Chondrocyte (in vitro differentiated cells): ENCODE measurements at places on chromosomes 7 and 10. TPM values are rescaled to one million over a fixed set of nuclear protein-coding genes. Genes with fewer than 3 reads are reported as not detected.

CACNB2 gene
- total RNA-seq, result 0.10 to 0.38 TPM (median 0.25 TPM) in 3 replicates

ANKMY2 gene
- 18.0 to 23.3 TPM (median 21.8 TPM) in 3 replicates for total RNA-seq

AGAP9 gene
- 4.8 to 9.3 TPM (median 5.4 TPM) in 3 replicates for total RNA-seq

ACTR3C gene
- total RNA-seq, result 0.25 to 0.85 TPM in 2 of 3 replicates, not detected in the other

CTBP2 gene
- total RNA-seq, result 62.6 to 90.6 TPM (median 86.4 TPM) in 3 replicates

WNT8B gene
- total RNA-seq, result not detected in 3 replicates

SEMA3C gene
- 77.4 to 155 TPM (median 80.0 TPM) in 3 replicates for total RNA-seq

SLC13A4 gene
- not detected in 3 replicates for total RNA-seq

WDFY4 gene
- not detected in 3 replicates for total RNA-seq

MSMB gene
- total RNA-seq, result not detected in 3 replicates

INA gene
- 10.4 to 31.1 TPM (median 30.1 TPM) in 3 replicates for total RNA-seq

TPK1 gene
- 2.3 to 4.4 TPM (median 3.5 TPM) in 3 replicates for total RNA-seq

HSPA12A gene
- 5.8 to 9.7 TPM (median 6.9 TPM) in 3 replicates for total RNA-seq

HOXA11 gene
- not detected in 3 replicates for total RNA-seq

NUP205 gene
- 27.0 to 42.1 TPM (median 27.5 TPM) in 3 replicates for total RNA-seq

TES gene
- 157 to 261 TPM (median 247 TPM) in 3 replicates for total RNA-seq

PON3 gene
- total RNA-seq, result not detected in 3 replicates

MASTL gene
- total RNA-seq, result 6.9 to 11.3 TPM (median 7.6 TPM) in 3 replicates

NFE2L3 gene
- total RNA-seq, result 0.17 to 0.79 TPM (median 0.52 TPM) in 3 replicates

SFTPA1 gene
- total RNA-seq, result not detected in 3 replicates

PLEKHA8 gene
- 17.7 to 20.3 TPM (median 17.7 TPM) in 3 replicates for total RNA-seq

ELN gene
- 8,224 to 15,554 TPM (median 15,093 TPM) in 3 replicates for total RNA-seq

IL15RA gene
- 0.56 to 0.65 TPM in 2 of 3 replicates, not detected in the other for total RNA-seq

NXPH1 gene
- total RNA-seq, result not detected in 3 replicates

ANXA8L1 gene
- total RNA-seq, result 0.27 to 0.97 TPM in 2 of 3 replicates, not detected in the other

SPDYE8 gene
- total RNA-seq, result not detected in 3 replicates

GPR26 gene
- total RNA-seq, result not detected in 3 replicates

ANKRD22 gene
- not detected in 3 replicates for total RNA-seq

H2BK1 gene
- not detected in 3 replicates for total RNA-seq

TCERG1L gene
- total RNA-seq, result not detected in 3 replicates

HYAL4 gene
- not detected in 3 replicates for total RNA-seq

NPY gene
- not detected in 3 replicates for total RNA-seq

HOXA9 gene
- total RNA-seq, result not detected in 3 replicates

STAG3 gene
- 0.57 to 1.2 TPM (median 0.64 TPM) in 3 replicates for total RNA-seq

ANAPC16 gene
- 48.5 to 54.4 TPM (median 52.9 TPM) in 3 replicates for total RNA-seq

PLAC9 gene
- total RNA-seq, result 121 to 198 TPM (median 193 TPM) in 3 replicates

SFRP4 gene
- 0.25 to 0.75 TPM (median 0.41 TPM) in 3 replicates for total RNA-seq

TMEM140 gene
- not detected in 3 replicates for total RNA-seq

MEPCE gene
- 30.9 to 39.1 TPM (median 31.8 TPM) in 3 replicates for total RNA-seq

HYCC1 gene
- total RNA-seq, result 51.5 to 54.9 TPM (median 54.9 TPM) in 3 replicates

RPA3 gene
- total RNA-seq, result 8.3 to 17.2 TPM (median 13.5 TPM) in 3 replicates

NPC1L1 gene
- not detected in 3 replicates for total RNA-seq

SLC26A3 gene
- not detected in 3 replicates for total RNA-seq

UBE3C gene
- total RNA-seq, result 58.9 to 61.5 TPM (median 60.6 TPM) in 3 replicates

ZNF727 gene
- not detected in 3 replicates for total RNA-seq

GRID2IP gene
- 0.15 to 0.20 TPM in 2 of 3 replicates, not detected in the other for total RNA-seq

SYNPO2L gene
- 0.13 to 0.45 TPM in 2 of 3 replicates, not detected in the other for total RNA-seq

IL6 gene
- 0.45 to 0.82 TPM in 2 of 3 replicates, not detected in the other for total RNA-seq
